ENCODE measurements at places on chromosomes 11 and 22.

DNA sequence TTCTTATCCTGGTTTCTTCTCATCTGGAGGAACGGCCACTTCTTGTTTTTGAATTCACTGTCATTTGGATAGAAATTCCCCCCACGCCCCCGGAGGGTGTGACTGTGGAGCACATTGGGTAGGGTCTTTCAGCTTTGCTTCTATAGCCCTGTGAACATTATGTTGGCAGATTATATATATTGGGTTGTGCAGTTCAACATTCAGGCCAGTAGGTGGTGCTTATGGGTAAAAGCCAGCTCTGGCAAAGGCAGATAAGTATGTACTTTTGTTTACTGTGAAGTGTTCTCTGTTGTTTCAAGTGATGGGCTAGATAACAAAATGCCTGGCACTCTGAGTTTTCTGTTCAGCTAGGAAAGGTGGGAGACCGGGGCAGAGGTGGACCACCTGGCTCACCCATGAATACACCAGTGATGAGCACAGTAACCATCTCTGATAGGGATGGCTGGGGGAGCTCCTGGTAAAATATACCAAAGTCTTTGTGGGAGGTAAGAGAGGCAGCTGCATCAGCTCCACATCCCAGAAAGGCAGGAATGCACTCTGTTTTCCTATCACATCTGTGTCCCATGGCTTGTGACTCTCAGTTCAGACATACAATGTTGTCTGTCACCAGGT is 1348.2 kb upstream of the RAG2 start:
- DNase-seq: no peak

DNA sequence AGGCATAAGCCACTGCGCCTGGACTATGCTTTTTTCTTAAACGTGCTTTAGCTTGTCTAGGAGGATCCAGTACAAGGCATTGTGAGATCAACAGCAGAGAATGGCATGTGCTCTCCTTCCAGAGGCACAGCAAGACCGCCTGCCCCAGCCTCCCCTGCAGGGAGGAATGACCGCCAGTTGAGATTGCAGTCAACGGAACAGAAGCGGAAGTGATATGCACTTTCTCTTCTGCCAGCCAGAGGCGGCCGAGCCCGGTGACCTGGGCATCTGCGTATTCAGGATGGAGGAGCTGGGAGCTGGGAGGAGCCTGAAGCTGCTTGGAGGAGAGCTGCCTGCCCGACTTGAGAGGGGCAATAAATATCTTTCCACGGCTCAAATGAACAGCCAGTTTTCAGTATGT is 243.0 kb downstream of the CTTN start:
- no peak for DNase-seq

GRCh38 chr22:39343259-39344045 is 6.3 kb upstream of the SYNGR1 start:
- DNase-seq: peak; percentile 51

GRCh38 chr22:23161029-23161428 is 15.8 kb downstream of the RAB36 start:
- no peak for DNase-seq

- peak; percentile 64 for DNase-seq
These were observed 7.6 kb downstream of the CYB5R2 start for GRCh38 chr11:7665473-7666291.

- no peak for DNase-seq
These were observed 33.1 kb downstream of the TRIM66 start for GRCh38 chr11:8649361-8649760.

DNA sequence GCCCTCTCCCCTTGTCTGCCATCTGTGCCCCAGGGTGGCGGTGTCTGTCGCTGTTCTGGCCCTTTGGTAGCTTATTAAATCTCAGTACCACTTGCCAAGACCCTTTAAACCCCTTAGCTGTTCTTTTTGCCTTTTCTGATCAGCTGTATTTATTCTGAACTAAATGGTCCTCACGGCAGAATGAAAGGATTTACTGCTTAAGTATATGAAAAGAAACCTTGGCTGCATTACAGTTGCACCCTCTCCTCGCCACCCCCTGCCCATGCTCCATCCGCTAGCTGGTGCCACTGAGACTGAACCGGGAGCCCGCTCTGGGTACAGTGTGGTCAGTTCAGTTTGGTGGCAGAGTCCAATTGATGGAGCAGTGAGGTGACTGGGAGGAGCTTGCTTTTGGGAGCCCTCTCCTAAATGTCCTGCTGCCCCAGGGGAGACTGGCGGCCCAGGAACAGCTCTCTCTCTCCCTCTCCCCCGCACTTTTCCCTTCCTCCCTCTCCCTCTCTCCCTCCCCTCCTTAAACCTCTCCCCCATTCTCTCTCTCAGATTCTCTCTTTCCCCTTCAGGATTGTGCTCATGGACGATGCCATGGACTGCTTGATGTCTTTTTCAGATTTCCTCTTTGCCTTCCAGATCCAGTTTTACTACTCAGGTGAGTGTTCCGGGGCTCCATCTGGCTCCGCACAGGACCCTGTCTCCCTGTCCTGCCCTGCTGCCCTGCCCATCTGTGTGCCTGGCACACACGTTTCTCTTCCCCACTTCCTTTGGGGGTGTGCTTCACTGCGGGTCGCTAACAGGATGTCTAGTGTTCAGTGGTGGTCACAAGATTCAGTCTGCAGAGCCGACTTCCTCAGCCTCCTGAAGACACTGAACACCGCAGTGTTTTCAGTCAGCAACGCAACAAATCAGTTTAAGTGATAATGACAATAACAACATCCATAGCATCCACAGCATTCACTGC is 21.8 kb downstream of the ARFGAP2 start:
- DNase-seq: peak; percentile 44

DNA sequence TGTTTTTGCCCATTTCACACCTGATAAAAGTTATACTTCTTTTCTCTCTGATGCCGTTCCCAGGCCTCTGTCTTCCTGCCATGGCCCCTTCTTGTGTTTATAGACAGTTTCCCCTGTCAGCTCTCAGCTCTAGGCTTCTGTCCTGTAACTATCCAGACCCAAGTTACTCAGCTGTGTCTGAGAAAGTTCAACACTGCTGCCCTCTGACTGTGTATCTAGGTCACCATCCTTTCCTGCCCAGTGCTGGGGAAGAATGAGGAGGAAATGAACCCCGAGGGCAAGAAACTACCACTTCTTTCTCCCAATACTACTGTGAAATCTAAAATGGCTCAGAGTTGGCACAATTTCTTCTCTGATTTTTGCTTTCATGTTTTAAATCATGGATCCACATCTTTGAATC is 29.6 kb downstream of the SNX19 start:
- DNase-seq: no peak

DNA sequence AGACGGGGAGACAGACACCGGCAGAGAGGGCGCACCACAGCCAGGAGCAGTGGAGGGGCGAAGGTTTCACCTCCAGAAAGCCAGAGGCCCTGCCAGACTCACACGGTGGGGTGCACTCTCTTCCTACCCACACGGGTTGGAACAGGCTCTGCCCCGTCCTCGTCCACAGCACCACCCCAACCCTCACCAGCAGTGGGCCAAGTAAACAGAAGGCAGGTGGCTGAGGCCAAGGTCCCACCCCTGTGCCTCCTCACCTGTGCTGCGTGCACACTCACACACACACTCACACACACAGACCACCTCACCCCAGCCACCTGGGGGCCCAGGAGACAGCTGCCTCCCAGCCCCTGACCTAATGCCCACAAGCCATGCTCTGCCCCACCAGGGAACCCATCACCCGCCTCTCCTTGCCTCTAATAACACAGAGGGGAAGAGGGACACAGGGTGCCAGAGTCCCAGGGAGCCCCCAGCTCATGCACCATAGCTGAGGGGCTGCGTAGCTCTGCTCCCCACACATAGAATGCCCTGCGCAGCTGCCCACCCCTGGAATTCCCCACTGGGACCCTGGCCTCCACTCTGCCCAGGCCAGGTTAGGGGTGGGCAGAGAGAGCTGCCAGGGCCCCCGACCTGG is 3.1 kb downstream of the CYB5R3 start:
- no peak for DNase-seq

GRCh38 chr22:30287648-30288418 is 1.5 kb downstream of the CASTOR1 start:
- peak; percentile 88 for DNase-seq

- DNase-seq: no peak
These were observed 20.6 kb downstream of the ELFN2 start for GRCh38 chr22:37406441-37407235.

DNA sequence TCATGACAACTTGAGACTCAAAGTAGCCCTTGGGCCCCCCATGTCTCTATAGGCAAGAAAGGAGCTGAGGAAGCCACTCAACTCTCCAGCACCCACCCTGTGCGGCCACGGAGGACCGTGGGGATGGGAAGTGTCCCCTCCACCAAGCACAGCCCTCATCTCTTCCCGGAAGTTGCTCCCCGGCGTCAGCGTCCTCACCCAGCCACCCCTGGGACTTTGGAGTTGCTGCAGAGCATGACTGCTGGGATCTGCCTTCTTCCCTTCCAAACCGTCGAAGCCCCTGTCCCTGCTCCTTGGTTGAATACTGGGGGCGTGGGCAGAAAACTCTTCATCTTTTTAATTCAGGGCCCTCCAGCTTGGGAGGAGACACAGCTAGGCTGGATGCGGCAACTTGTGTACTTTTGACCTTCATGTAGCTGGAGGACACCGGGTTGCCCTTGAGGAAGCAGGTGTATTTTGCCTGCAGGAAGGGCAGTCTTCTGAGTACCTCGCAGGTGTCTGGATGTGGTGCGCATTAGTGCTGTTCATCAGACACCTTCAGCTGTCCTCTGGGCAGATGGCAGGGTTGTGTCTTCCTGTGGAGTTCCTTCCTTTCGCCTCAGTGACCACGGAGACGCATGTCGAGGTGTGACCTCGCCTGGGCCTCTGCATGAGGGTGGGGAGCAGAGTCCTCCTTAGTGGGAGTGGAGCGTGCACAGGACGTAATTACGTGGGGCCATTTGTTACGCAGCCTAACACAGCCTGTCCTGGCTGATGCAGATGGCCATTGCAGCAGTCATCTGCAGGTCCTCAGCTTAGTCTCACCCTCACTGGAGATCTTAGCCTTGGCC is 12.2 kb upstream of the IFITM3 start:
- no peak for DNase-seq

DNA sequence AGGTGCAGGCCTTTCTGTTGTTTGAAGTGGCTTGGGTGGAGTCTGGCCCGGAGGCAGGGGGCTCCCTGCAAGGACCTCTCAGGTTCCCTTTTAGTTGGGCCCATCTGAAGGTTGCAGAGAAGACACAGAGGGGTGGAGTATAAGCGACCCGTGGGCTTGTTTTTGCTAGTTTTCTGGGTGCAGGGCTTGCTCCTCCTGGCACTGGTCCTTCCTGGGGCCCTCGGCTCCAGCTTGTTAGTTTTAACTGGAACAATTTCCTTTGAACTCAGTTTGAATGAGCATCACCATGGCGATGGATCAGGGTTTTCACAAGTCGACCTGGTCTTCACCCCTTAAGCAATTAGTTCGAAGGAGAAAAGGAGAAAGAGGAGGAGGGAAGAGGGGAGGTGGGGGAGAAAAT is 28.5 kb upstream of the OAF start:
- DNase-seq: no peak

DNA sequence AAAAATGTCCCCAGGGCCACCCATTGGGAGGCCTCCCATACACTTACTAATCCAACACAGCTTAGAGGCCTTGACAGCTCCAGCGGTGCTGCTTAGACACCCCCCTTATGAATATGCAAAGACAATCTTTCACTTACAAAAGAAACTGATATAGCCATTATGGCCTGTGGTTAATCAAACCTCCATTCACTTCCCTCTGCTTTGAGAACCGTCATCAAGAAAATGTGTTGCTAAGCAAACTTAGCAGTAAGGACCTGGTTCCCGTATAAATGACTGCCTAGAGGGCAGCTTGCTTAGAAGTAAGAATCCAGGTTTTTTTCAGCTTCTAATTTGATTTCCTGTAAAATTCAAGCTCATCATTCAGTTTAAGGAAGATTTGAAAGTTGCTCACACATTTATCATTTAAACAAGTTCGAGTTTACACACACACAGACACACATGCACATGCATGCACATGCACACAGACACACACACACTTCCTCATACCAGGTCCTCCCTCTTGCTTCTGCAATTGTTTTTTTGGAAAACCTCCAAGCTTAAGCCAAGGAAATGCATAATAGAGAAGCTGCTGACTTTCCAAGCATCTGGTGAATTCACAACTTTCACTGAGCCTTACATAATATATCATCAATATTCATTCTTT is 137.7 kb upstream of the BLID start:
- DNase-seq: no peak

- no peak for DNase-seq
These were observed 41.8 kb downstream of the TMPRSS5 start for GRCh38 chr11:113664069-113664980.

GRCh38 chr11:134558258-134558835 is 146.3 kb upstream of the B3GAT1 start:
- no peak for DNase-seq

DNA sequence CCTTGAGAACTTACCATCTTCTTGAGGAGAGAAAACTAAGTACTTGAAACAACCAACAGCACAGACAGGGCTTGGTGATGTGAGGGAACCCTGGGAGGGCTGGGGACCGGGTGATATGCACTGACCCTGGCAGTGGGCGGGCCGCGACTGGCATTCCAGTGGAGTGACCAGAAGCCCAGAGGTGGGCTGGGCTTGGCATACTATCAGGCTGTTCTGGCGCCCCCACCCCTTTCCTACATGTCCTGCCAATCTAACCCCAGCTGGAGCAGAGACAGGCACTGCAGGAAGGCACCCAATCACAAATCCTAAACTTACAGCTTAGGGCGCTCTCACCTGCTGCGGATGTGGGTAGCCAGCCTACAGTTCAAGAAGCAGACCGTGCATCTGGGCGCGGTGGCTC is 54.0 kb upstream of the GCAT start:
- DNase-seq: no peak

DNA sequence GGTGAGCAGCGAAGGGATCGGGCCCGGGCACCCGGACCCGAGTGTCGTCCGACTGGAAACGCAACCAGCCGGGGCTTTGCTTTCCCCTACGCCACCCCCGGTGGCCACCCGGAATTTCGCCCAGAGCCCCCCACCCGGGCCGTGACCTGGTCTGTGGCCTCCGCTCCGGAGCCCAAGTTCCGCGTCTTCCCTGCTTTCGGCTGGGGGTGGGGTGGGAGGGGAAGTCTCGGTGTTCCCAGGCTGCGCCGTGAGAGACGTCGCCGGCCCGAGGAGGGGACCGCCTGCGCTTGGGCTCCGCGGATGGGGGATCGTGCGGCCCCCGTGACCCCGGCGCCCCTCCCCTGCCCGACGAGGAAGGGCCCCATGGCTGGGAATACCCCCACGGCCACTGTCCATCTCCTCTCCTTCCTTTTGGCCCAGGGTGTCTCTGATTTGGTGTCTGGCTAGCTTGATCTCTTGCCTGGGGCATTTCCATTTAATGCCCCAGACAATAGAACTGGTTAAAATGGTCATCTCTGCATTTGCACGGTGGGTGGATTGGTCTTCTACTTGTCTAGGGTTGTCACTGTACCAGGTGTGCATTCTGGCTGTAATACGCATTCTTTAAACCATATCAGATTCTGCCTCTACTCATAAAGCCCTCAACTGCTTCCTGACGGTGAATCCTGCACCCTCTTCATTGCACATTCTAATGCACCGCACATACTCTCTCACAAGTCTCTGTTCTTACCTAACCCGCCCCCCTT is 789 bp downstream of the SIK2 start:
- DNase-seq: peak; percentile 12

GRCh38 chr22:30115705-30116104 is 35.4 kb downstream of the HORMAD2 start:
- DNase-seq: no peak

- no peak for DNase-seq
These were observed 111.7 kb upstream of the PGR start for GRCh38 chr11:101241160-101241795.

Measured in CD4-positive, alpha-beta T cell treated with Interleukin-6 at 100 ng/mL for 8 hours (primary cell).